ENCODE measurements at places on chromosomes 12 and 14.

GRCh38 chr12:77724367-77724957 lies 106.2 kb upstream of the NAV3 start:
- no peak for DNase-seq

GRCh38 chr12:53564941-53565340 lies 57.7 kb upstream of the NPFF start:
- no peak for DNase-seq

DNA sequence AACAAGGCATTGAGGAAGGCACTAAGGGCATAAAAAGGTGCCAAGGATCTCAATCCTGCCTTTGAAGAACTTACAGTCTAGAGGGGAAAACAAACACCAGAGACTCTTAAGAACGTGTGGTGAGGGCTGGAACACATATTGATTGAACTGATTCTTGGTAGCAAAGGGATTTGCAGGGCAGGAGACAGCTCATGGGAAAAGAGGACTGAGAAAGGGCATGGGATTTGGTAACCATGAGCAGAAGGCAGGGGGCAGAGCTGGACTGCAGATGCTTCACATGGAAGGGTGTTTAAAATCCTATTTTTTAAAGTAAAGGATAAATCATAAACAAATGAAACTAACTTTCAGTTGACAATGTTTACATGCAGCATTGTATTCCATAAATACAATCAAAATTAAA lies 203.1 kb downstream of the ITPR2 start:
- DNase-seq = no peak

GRCh38 chr14:65206448-65207096 lies 104.3 kb upstream of the MAX start:
- no peak for DNase-seq

- no peak for DNase-seq
These were observed 132.1 kb upstream of the PDZRN4 start for GRCh38 chr12:41055875-41056577.

GRCh38 chr14:64879635-64880220 lies at the start of gene SPTB:
Gene SPTB, minus strand, starts transcription at chr14:64879907. Its CDS starts 56,813 bp downstream, at chr14:64823094.
- no peak for DNase-seq

DNA sequence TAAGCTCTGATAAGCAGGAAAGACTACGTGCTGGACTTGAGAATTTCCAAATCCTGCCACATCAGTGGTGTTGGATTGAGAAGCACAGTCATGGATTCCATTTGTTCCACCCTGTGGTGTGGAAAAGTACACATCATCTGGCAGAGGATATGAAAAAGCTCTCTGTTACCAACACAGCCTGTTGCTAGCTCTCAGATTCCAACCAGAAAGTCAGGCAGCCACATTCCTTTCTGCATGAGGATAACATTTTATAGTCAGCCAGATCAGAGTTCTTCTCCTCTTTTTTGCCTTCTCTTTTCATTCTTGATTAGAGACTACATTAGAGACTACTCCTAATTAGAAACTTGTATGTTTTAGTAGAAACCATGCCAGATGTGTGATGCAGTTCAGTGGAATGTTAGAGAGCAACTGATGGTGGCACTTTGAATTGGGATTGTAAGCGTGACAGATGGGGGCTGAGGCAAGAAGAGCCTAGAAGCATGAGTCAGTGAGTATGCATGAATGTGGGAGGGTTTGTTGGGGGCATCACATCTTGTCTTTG lies 61.2 kb upstream of the STXBP6 start:
- DNase-seq = no peak

GRCh38 chr12:90546511-90546910 lies 408.5 kb downstream of the CCER1 start:
- DNase-seq = no peak

GRCh38 chr12:131830914-131831571 lies 2.9 kb downstream of the MMP17 start:
- no peak for DNase-seq

DNA sequence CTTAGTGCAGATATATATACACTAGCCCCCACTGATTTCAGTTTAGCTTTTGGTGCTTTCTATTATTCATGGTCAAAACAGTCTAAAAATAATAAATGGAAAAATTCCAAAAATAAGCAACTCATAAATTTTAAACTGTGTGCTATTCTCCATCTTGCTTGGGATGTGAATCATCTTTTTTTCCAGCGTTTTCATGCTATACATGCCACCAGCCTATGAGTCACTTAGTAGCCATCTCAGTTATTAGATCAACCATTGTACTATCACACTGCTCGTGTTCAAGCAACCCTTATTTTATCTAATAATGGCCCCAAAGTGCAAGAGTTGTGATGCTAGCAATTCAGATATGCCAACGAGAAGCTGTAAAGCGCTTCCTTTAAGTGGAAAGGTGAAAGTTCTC lies 73.9 kb upstream of the KRR1 start:
- DNase-seq = no peak

DNA sequence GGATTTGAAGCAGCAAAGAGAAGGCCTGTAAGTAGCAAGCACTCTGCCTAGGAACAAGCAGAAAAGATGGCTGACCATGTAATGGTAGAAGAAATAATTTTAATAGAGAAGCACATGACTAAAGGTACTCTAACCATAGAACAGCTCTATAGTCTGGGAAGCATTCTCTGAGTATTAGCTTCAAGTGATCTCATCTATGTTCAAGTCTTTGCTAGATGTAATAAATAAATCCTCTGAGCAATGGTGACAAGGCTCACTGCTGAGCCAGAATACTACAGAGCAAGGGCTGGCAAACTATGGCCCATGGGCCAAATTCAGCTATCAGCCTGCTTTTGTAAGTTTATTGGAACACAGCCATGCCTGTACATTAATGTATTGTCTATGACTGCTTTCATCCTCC lies 84.8 kb downstream of the PEBP1 start:
- DNase-seq = no peak

DNA sequence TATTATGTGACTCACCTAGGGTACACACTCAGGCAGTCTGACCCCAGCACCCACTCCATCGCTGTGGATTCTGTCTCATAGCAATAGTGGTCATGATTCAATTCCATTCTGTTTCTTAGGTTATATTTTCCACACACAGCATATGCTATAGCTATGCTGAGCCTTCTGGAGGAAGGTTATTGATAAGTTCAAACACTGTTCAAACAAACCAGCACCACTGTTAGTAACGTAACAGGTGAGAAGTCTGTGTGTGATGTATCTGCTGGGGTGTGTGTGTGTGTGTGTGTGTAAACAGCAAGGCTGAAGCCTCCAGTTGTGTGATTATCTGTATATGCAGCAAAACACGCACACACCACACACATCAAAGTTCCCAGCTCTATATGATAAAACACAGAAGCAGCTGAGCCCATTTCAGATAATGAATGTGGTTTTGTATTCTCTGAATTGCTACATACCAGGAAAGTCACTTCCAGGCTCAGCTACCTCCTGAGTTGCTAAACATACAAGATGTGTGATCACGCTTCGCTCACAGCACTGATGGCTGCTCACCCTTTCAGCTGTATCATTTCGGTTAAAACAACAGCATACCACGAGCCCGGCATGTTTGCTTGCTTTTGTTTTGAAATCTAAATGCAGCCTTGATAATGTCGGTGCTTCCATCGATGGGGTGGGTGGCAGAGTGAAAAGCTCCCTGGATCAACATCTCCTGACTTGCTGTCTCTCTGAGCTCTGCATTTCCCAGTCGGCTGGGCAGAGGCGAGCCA lies 6.8 kb upstream of the SYNE3 start:
- no peak for DNase-seq

- DNase-seq = no peak
These were observed 8.8 kb downstream of the IKBIP start for GRCh38 chr12:98635657-98636323.

DNA sequence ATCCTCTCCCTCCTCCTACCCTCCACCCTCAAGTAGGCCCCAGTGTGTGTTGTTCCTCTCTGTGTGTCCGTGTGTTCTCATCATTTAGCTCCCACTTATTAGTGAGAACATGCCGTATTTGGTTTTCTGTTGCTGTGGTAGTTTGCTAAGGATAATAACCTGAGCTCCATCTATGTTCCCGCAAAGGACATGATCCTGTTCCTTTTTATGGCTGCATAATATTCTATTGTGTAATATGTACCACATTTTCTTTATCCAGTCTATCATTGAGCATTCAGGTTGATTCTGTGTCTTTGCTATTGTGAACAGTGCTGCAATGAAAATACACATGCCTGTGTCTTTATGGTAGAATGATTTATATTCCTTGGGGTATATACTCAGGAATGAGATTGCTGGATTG lies 30.5 kb downstream of the JDP2 start:
- no peak for DNase-seq

GRCh38 chr12:9273276-9273675 lies 65.1 kb upstream of the PZP start:
- no peak for DNase-seq

DNA sequence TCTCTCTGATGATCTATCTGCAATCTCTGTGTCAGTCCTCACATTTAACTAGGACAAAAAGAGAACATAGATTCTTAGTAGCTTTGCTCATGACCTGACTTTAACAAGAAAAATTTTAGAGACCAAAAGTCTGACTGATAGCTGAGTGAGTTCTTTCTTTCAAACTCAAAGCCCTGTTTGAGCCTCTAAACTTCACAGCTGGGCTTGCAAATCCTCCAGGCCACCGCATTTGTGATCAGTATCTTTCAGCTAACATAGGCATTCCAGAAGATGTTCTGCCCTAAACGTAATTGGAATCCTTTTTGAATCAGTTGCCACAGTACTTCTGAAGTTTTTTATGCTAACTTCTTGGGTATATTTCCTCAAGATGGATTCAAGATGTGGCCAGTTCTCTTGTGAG lies 459.0 kb downstream of the DPF3 start:
- DNase-seq = no peak

DNA sequence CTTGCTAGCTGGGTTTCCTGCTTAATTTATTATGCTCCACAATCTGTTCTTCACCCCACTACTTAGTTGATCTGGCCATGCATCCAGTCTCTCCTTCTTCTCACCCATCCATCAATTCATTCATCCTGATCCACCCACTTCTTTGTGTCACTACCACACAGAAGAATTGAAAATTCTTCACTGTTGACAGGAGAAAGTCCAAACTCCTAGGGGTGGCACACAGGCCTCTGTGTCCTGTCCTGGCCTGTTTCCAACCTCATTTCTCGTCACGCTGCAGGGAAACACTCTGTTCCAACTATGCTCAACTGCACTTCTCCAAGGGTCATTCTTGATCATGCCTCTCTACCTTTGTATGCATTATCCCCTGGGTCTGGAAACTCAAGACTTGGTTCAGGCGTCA lies 10.6 kb upstream of the KRT83 start:
- DNase-seq = no peak

DNA sequence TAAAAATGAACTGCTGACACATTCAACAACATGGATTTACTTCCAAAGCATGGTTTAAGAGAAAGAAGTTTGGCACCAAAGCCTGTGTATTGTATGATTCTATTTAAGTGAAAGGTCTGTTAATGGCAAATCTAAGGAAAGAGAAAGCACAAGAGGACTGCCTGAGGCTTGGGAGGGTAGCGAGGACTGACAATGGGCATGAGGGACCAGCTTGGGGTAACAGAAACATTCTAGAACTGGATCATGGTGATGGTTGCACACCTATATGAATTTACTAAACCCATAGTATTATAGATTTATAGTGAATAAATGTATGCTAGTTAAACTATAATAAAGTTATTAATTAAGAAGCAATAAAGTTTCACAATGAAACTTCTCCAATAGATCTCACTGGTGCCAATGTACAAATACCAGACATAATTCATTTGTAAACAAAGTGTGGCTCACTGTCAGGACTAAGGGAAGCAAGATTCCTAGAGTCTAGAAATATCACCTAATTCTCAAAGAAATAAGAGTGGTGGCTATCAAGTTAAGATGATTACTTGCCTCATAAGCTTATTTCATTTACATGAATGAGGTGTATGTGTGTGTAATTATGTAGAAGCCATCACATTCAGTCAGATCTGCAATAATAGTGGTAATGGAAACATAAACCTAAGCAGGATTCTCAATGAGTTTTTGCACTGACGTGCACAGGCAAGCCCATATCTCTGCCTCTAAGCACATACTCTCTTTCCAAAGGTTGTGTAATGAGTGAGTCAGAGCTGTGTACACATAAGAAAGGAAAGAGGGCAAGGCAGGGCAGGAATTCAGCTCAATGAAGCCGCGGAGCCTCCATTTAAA lies 353.4 kb downstream of the KCNH5 start:
- no peak for DNase-seq

GRCh38 chr12:108582509-108582908 lies 15.4 kb downstream of the TMEM119 start:
- DNase-seq = no peak
